ENCODE measurements at places on chromosomes 2 and 18.

DNA sequence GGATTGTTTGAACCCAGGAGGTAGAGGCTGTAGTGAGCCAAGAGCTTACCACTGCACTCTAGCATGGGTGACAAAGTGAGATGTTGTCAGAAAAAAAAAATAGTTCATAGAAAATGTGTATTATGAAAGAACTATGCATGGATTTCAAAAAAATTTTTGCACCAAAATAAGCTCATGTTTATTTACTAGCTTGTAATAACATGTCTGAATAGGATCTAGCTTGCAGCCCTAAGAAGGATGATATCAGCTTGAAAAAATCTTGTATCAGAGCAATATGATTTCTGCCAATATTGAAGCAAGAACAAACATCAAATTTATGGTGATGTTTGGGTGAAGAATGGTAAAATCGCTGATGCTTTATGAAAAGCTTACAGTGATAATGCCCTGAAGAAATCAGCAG is 97.0 kb upstream of the RFX8 start:
- no peak for DNase-seq
- peaks cover 34% of the 10 kb centered on the region for H3K4me1 ChIP-seq
- H3K4me3 ChIP-seq, result peak overlapping the region; percentile 0
- H3K27me3 ChIP-seq, result no peaks in the 10 kb centered on the region
- no peaks in the 10 kb centered on the region for H3K36me3 ChIP-seq
- no peak overlapping the region for H3K27ac ChIP-seq

DNA sequence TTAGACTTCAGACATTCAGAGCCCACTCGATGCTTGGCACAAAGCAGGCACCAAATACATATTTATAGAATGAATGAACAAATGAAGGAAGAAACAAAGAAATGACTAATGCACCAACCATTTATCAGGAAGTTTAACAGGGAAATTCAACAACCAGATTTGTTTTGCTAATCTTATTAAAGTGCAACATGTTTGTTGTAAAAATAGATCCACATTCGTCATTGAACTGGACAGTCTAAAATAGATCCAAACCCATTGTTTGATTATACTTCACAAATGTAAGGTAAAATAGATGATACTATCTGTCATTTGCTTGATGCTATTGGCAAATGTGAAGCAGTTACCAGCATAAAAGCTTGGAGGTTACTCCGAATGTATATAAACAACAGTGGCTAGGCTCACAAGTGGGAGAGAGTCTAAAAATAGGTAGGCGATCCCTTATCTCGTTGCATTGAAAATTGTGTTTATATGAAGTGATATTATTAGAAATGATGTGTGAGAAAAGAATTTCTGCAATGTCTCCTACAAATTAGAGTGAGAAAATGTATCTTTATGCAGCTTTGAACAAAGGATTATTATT is 246.2 kb downstream of the NEDD4L start:
- H3K36me3 ChIP-seq, result no peaks in the 10 kb centered on the region
- no peak overlapping the region for H3K27ac ChIP-seq
- H3K4me1 ChIP-seq, result peaks cover 7% of the 10 kb centered on the region
- H3K27me3 ChIP-seq, result no peaks in the 10 kb centered on the region
- DNase-seq, result no peak
- no peak overlapping the region for H3K4me3 ChIP-seq

DNA sequence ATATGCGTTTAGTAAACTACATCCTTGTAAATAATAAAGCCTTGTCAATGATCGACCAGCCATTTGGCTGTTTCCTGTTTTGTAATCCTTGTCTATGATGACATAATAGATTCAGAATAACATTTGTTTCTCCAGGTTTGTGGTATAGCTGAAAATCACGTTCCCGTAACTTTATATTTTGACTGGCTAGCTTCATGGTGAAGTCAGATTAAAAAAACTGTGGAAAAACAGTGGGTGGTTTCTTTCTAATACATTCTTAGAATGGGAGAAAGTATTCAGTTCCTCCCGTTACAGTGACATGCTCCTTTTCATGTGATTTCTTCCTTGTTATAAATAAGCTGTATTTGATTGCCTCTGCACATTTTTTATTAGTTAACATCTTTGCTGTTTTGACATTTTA is 366.9 kb downstream of the NYAP2 start:
- H3K4me1 ChIP-seq, result no peaks in the 10 kb centered on the region
- H3K27ac ChIP-seq, result no peak overlapping the region
- H3K36me3 ChIP-seq, result no peaks in the 10 kb centered on the region
- H3K27me3 ChIP-seq, result no peaks in the 10 kb centered on the region

DNA sequence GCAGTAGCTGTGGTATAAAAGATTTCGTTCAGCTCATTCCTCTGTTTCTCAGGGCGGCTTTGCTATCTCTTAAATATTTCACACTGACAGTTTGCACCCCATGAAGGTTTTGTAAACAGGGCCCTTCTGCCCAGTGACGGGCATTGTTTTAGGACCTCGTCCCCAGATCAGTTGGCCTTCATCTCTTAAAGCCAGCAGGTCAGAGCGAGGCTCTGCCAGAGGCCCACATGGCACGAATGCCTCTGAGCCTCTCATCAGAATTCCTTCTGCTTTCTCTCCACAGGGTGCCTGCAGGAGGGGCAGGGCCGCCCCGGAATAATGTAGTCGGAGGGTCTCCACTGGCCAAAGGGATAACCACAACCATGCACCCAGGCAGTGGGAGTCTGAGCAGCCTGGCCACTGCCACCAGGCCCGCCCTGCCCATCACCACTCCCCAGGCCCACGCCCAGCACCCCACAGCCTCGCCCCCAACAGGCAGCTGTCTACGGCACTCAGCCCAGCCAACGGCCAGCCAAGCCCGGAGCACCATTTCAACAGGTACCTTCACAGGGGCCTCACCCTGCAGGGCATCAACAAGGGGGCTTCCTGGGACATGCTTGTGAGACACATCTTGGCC is 177.0 kb downstream of the SEPTIN10 start:
- no peaks in the 10 kb centered on the region for H3K4me1 ChIP-seq
- no peak overlapping the region for H3K27ac ChIP-seq
- DNase-seq, result no peak
- no peak overlapping the region for H3K4me3 ChIP-seq
- H3K27me3 ChIP-seq, result no peaks in the 10 kb centered on the region

- H3K27ac ChIP-seq, result no peak overlapping the region
- no peaks in the 10 kb centered on the region for H3K4me1 ChIP-seq
- DNase-seq, result no peak
- no peak overlapping the region for H3K4me3 ChIP-seq
Measured at GRCh38 chr2:30722936-30723725, 84.1 kb downstream of the CAPN13 start.

- no peak overlapping the region for H3K4me3 ChIP-seq
- no peak for DNase-seq
- H3K36me3 ChIP-seq, result no peaks in the 10 kb centered on the region
- H3K27me3 ChIP-seq, result no peaks in the 10 kb centered on the region
- no peaks in the 10 kb centered on the region for H3K4me1 ChIP-seq
Measured at GRCh38 chr2:143877056-143877455, 642.9 kb downstream of the ZEB2 start.

DNA sequence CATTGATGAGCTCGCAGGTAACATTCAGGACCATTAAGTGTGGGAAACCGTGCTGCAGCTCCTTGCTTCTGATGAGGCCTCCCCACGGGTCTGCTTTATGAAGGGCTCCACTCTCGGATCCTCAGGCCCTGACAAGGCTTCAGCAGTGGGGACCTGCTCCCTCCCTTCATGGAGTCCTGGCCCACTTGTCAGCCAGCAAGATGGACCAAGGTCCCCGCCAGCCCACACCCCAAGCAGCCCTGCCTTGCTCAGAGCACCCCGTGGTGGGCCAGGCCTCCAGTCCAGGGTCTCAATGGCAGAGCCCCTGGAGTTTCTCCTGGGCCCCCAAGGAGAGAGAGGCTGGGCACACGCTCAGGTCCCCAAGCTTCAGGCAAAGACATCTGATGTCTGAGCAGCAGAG is 41.5 kb downstream of the CROCC2 start:
- no peaks in the 10 kb centered on the region for H3K36me3 ChIP-seq
- no peaks in the 10 kb centered on the region for H3K4me1 ChIP-seq
- no peak for DNase-seq
- peaks cover 4% of the 10 kb centered on the region for H3K27me3 ChIP-seq
- no peak overlapping the region for H3K4me3 ChIP-seq
- H3K27ac ChIP-seq, result no peak overlapping the region

- no peak overlapping the region for H3K4me3 ChIP-seq
- no peak for DNase-seq
- no peaks in the 10 kb centered on the region for H3K36me3 ChIP-seq
- peaks cover 6% of the 10 kb centered on the region for H3K27me3 ChIP-seq
- no peak overlapping the region for H3K27ac ChIP-seq
- no peaks in the 10 kb centered on the region for H3K4me1 ChIP-seq
Measured at GRCh38 chr2:89763254-89763580, 1071.7 kb downstream of the RPIA start.

DNA sequence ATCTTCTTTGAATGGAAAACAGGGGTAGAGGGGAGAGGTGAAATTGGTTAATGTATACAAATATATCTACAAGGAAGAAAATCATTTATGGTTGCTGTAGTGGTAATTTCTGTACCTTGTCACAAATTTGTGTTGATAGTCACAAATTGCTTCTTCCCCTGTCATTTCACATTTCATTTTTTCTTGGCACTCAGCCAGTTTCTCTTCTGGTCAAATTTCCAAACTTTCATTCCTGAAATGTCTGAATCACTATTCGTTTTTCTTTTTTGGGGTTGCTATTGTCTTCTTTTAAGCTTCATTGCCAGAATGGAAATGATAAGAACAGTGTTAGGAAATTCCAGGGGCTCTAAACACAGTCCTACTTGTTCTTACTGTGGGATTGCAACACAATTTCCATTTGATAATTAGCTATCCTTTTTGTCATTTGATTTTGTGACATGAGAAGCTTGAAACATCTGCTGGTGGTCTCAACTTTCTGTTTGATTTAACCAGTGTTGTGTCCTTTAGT is 136.0 kb upstream of the GCFC2 start:
- DNase-seq, result no peak
- H3K36me3 ChIP-seq, result no peaks in the 10 kb centered on the region
- H3K27ac ChIP-seq, result no peak overlapping the region
- no peaks in the 10 kb centered on the region for H3K4me1 ChIP-seq

DNA sequence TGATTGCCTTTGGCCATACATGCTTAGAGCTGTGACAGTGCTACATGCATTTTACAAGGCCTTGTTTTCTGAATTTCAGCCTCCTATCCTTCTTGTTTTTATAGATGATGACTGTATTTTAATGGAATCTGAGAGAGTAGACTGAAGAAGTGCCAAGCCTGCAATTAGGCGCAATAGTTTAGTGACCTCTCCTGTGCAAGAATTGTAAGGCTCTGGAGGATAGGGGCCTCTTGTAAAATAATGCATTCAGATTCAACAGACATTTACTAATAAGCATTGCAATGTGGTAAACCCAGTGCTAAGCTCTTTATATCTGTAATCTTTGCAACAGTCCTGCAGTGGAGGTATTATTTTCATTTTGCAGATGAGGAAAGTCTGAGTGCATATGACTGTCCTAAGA is 105.5 kb downstream of the TDRD15 start:
- no peak overlapping the region for H3K4me3 ChIP-seq
- no peaks in the 10 kb centered on the region for H3K27me3 ChIP-seq
- H3K4me1 ChIP-seq, result no peaks in the 10 kb centered on the region
- no peaks in the 10 kb centered on the region for H3K36me3 ChIP-seq

- H3K36me3 ChIP-seq, result peaks cover 72% of the 10 kb centered on the region
- no peak overlapping the region for H3K4me3 ChIP-seq
- no peaks in the 10 kb centered on the region for H3K27me3 ChIP-seq
- H3K27ac ChIP-seq, result no peak overlapping the region
- no peaks in the 10 kb centered on the region for H3K4me1 ChIP-seq
Measured at GRCh38 chr18:11887328-11888128, 20.6 kb downstream of the MPPE1 start.

DNA sequence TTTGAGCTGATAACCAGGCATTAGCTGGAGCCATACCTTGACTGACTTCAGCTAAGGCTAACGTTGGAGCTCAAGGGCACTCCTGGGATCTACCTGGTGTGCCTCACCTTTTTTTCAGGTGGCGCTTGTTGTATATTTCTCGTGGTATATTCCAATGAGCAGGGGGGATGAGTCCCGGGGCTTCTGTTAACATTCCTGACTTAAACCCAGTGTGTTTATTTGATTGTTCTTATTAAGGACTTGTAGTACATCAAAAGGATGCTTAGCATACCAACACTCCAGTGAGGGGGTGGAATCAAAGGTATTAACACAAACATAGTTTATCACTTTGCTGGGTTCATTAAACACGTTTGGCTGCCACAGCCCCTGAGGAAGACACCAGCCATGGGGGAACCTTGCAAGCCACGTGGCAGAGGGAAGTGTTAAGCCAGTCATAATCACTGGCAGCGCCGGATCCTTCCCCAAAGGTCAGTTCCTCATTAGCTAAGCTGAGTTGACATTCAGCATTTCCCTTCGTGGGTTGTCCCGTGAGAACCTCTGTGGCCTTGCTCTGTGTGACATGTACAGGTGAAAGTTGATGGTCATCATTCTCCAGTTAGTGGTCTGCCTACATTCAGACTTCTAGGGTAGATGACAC is 119.5 kb upstream of the MCFD2 start:
- H3K4me1 ChIP-seq, result no peaks in the 10 kb centered on the region
- H3K4me3 ChIP-seq, result no peak overlapping the region
- H3K36me3 ChIP-seq, result peaks cover 88% of the 10 kb centered on the region
- H3K27me3 ChIP-seq, result no peaks in the 10 kb centered on the region

GRCh38 chr2:131036696-131037397 is 56.4 kb downstream of the FAM168B start:
- no peaks in the 10 kb centered on the region for H3K36me3 ChIP-seq
- no peak overlapping the region for H3K4me3 ChIP-seq
- DNase-seq, result no peak
- no peak overlapping the region for H3K27ac ChIP-seq
- H3K27me3 ChIP-seq, result peaks cover 7% of the 10 kb centered on the region
- peaks cover 24% of the 10 kb centered on the region for H3K4me1 ChIP-seq

GRCh38 chr18:77470569-77471413 is 221.1 kb downstream of the GALR1 start:
- no peak overlapping the region for H3K4me3 ChIP-seq
- H3K36me3 ChIP-seq, result no peaks in the 10 kb centered on the region
- no peak overlapping the region for H3K27ac ChIP-seq
- H3K27me3 ChIP-seq, result peaks cover 5% of the 10 kb centered on the region

GRCh38 chr2:204738721-204739120 is 193.4 kb downstream of the PARD3B start:
- no peaks in the 10 kb centered on the region for H3K36me3 ChIP-seq
- no peaks in the 10 kb centered on the region for H3K4me1 ChIP-seq
- peaks cover 2% of the 10 kb centered on the region for H3K27me3 ChIP-seq
- H3K27ac ChIP-seq, result no peak overlapping the region
- DNase-seq, result no peak

GRCh38 chr2:172086241-172087206 is 1.2 kb downstream of the DLX1 start:
- DNase-seq, result peak; percentile 66
- H3K36me3 ChIP-seq, result no peaks in the 10 kb centered on the region
- H3K27me3 ChIP-seq, result peaks cover 73% of the 10 kb centered on the region
- peak overlapping the region; percentile 55 for H3K4me3 ChIP-seq

- DNase-seq, result no peak
- no peaks in the 10 kb centered on the region for H3K36me3 ChIP-seq
- H3K27me3 ChIP-seq, result peaks cover 5% of the 10 kb centered on the region
- H3K4me3 ChIP-seq, result no peak overlapping the region
Measured at GRCh38 chr2:48398285-48399002, 131.5 kb upstream of the STON1 start.

All from CD4-positive, CD25-positive, alpha-beta regulatory T cell (primary cell).